Stimulated activated naive CD4-positive, alpha-beta T cell treated with Interleukin-2 at 50 U/mL for 16 hours (primary cell): ENCODE measurements at places on chromosomes 5 and 9.

GRCh38 chr5:135208903-135209721 lies 175.1 kb upstream of the PITX1 start:
- no peak for DNase-seq

DNA sequence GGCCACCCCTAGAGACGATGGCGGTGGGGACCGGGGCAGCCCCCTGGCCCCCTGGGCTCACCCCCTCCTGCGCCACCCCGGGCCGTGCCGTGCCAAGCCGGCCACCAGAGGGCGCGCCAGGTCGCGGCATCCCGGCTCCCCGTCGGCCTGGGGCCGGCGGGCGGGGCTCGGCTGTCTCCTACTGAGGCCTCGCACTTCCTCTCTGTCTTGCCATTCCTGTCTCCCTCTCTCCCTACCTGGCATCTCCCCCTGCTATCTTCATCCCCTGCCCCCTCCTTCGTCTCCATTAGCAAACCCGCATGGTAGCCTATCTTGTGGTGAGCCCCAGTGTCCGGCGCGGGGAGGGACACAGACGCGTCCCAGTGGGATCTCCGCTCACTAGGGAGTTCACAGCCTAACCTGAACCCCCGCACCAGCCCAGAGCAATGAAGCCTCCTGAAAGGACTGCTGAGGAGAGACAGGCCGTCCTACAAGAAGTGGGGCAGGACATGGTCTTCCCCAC lies 29.8 kb upstream of the FABP6 start:
- DNase-seq = peak; percentile 38

GRCh38 chr5:135432113-135432512 lies 15.0 kb downstream of the DCANP1 start:
- DNase-seq = no peak

DNA sequence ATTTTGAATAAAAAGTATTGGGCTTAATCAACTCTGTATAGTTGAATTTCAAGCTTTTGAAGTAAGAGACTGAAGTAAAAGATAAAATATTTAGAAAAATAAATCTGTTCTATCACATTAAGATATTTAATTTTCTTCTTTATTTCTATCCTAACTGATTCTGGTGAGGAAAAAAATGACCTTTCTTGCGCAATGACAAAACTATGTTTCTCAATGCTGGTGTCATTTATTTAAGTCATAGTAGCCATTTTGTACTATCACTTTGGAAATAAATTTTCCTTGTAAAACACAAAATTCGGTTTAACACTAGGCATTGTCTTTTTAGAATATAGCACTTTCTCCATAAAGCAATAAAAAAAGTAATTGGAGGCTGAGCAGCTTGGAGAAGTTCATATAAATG lies 728.0 kb downstream of the CDH9 start:
- no peak for DNase-seq

- DNase-seq = no peak
Observed at GRCh38 chr5:134446938-134447337, 35.3 kb upstream of the CDKN2AIPNL start.

GRCh38 chr9:121239071-121239470 lies 28.9 kb upstream of the GSN start:
- no peak for DNase-seq

- no peak for DNase-seq
Observed at GRCh38 chr5:10707198-10708142, 53.6 kb downstream of the DAP start.

GRCh38 chr9:134390537-134390936 lies 64.3 kb downstream of the RXRA start:
- peak; percentile 85 for DNase-seq

- no peak for DNase-seq
Observed at GRCh38 chr5:126953640-126954039, 76.7 kb downstream of the MARCHF3 start.

- no peak for DNase-seq
Observed at GRCh38 chr9:90325913-90326653, 316.5 kb downstream of the DIRAS2 start.

DNA sequence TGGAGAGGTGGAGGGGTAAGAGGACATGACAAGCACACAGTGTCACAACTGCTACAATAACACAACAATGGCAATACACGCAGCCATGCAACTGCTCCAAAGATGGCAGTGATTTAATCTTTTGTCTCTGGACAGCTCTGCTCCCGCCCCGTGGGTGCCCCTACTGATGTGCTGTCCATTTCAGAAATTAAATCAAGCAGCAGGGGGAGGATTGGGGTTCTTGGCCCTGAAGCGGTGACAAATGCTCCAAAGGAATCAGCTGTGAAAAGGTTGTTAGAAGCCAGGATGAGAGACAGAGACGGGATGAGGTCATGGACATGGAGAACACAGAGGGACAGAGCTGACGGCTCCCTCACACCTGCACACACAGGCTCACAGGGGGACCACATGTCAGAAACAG lies 22.6 kb downstream of the CNTFR start:
- DNase-seq = no peak

- DNase-seq = no peak
Observed at GRCh38 chr5:159010661-159011442, 88.9 kb downstream of the EBF1 start.

GRCh38 chr9:115121181-115121580 lies 3.2 kb upstream of the TNC start:
- DNase-seq = no peak

- peak; percentile 14 for DNase-seq
Observed at GRCh38 chr5:174327317-174327864, 281.9 kb downstream of the NSG2 start.

DNA sequence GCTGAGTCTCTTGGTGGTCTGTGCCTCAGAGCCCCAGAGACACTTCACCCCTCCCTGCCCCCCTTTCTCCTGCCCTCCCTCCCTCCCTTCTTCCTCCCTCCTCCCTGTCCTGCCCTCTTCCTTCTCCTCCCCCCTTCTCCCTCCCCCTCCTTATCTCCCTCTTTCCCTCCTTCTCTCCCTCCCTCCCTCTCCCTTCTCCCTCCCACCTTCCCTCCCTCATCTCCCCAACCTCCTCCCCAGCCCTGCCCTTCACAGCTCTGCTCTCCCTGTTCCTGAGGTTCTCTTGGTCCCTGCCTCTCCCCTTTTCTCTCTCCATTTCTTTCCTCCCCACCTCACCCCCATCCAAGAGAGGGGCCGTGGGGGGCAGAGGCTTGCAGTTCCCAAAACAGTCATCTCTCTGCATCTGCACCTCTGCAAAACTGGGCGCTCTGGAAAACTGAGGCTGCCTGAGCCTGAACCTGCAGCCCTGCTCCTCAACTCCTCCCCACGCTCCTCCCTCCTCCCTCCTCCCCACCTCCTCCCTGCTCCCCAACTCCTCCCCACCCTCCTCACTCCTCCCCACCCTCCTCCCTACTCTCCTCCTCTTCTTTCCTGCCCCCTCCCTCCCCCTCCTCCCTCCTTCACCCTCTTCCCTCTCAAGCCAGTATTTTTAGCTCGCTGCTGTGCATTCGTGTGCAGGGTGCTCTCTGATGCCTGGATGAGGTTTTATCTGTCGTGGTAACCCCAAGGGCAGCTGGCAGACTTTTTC lies 219.1 kb downstream of the C9orf50 start:
- DNase-seq = no peak

GRCh38 chr5:146051678-146052077 lies 53.7 kb downstream of the PLAC8L1 start:
- no peak for DNase-seq

DNA sequence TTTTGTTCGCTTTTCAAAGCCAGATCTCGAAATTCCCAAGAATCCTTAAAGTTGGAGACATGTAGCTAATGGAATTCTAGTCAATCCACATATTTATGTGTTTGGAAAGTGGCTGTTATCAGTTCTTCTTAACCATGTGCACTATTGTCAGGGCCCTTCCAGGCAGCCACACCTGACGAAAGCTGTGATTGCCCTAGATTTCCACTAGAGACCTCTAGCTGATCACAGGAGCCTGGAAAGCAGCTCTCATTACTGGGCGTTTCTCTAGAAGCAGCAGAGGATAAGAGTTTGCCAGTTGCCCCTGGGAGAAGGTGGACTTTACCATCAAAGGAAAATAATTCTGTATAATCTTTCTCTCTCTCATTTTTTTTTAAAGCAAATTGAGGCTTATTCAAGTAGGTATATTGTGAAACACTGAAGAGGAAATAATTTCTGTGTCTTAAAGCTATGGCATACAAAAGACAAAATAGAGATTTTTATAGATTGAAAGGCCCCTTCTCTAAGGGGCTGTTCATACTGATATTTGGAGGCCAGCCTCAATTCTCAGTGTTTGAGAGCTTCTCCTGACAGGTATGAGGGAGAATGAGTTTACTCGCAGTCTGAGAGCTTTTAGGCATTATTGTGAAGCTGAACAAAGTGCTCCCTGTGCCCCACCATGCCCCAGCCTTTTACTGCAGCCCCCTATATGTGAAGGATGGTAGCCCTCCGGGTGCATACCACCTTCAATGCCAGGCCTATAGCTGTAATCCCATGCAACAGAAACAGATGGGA lies 405.4 kb upstream of the ACTBL2 start:
- no peak for DNase-seq

DNA sequence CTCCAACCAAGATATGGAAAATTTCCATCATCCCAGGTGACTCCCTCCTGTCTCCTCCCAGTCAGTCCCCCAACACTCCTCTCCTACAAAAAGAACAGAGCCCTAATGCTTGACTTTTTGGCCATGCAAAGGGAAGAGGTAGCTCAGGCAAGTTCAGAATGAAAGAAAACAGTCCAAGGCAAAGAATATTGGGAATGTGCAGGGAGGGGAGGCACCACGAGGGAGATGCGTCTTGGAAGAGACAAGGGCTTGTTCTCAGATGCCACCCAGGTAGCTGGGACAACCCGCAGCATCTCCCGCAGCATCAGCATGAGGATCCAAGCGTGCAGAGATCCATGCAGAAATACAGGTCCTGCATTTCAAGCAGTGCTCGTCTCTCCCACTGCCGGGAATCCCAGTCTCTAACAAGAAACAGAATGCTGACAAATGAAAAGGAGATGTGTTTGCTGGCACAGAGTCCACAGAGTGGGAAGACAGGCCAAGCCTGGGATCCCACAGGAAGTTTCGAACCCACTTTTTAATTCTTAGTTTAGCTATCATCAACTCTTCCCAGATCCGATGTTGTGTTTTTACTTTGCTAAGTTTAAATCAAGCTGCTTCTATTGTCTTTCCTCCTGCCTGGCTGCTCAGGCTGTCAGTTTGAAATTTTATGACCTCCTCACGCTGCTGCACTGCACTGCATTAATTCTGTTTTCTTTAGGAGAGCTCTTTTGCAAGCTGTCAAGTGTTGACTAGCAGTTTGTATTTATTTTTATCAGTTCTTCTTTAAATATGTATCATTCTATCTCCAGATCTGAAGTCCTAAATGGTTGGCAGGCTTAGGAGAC lies 86.8 kb upstream of the OSMR start:
- no peak for DNase-seq

DNA sequence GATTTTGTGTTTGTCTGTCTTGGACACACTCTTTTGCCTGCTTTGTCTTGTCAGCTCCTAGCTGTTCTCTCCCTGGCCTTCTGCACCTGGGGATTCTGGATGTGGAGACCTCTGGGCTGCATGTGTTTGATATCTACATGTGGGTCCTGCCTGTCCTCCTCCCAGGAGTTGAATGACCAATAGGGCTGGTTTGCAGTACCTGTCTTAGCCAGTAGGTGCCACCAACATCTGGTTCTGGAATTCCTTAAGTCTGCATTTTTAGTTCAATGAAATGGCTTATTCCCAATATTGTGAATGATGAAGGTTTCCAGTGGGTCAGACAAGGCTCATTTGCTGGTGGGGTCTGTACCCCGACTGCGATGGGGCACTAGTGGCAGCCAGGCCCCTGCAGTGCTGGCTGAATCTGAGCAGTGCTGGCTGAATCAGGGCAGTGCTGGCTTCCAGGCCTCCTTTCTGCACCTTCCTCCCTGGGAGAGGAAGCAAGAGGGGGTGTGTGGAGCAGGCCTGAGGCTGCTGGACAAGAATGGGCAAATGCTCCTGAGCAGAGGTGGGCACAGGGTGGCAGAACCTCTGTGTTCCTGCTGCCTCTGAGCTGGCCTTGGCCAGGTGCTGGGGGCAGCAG lies 73.3 kb downstream of the RXRA start:
- DNase-seq = no peak

- no peak for DNase-seq
Observed at GRCh38 chr5:96569332-96569731, 92.8 kb upstream of the CAST start.

GRCh38 chr9:121935739-121936138 lies 157.4 kb downstream of the TTLL11 start:
- DNase-seq = no peak

- DNase-seq = no peak
Observed at GRCh38 chr5:178496642-178497041, 93.6 kb downstream of the COL23A1 start.

- no peak for DNase-seq
Observed at GRCh38 chr5:126410623-126411022, 12.6 kb upstream of the GRAMD2B start.

DNA sequence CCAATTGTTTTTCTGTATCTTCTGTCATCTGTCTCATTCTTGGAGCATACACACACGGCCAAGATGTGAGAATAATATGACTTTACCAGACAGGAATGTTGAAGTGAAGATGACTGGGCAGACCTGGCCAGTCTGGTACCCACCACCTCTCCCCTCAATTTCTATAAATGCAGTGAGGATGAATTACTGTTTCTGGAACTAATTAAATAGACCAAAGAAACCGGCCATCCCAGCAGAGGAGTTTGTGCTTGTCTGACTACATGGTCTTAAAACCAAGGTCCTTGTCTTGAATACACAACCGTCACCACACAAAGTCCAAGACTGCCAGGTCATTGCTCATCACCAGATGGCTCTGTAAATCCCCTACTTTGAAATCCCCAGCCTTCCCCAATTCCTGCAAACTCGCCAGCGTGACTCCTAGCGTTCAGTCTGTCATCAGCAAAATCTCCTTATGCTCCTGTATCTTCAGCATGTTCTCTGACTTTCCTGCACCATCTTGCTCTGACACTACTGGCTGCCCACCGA lies 147.2 kb downstream of the PDE4D start:
- no peak for DNase-seq

DNA sequence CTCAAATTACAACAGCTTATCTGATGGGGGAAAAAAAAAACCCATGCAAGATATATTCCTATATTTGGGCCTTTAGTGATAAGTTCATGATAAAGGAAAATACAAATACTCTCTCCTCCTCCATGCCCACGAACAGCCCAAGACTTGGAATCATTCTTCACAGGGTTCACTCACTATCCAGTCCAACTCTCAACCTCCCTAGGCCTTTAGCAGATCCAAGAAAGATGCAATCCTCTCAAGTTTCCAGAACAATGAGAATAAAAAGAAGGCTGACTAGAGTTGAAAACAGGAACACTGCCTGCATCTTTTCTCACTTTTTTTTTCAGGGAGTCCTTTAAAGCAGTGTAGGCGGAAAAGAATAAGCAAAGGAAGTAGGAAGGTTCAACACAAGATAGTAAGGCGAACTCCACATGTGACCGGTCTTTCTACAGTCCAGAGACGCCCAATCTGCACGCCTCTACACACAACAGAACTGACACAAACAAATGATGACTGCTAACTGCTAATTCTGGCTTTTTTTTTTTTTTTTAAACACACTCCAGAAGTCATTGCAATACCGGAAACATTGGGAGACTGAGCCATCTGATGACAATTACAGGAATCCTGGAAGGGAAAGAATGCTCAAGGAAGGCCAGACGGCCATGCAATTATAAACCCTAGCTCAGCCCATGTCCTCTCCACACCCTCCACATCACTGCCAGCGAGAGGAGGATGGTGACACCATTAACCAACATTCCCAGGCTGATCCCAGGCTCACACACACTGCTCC lies 75.4 kb downstream of the BNC2 start:
- DNase-seq = no peak
